ENCODE measurements at places on chromosomes 5 and 9.
A peak's percentile ranks its signal among the peaks of the same experiment; 100 is the strongest.

GRCh38 chr9:135726138-135726853 is 24.3 kb downstream of the KCNT1 start:
- no peak for DNase-seq

- DNase-seq, result no peak
These were observed 22.3 kb upstream of the TLR4 start for GRCh38 chr9:117681888-117682287.

DNA sequence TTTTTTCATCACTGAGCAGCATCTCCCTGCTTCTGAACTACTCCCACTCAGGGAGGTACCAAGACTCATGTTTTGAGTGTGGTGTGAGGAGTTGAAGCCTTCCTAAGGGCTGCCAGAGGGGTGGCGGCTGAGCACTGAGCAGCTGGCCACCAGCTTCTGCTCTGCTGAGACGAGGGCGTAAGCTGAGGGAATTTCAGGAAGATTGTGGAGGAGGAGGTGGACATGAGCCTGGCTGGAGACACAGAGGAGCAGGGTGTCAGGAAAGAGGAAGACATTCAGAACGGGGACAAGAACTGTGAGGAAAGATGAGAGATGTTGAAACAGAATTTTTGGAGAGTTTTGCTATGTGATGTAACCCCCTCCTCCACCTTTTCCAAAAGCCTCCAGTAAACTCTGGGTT is 7.8 kb downstream of the LCP2 start:
- DNase-seq, result no peak

- no peak for DNase-seq
These were observed 341.8 kb downstream of the PIK3R1 start for GRCh38 chr5:68557162-68557936.

DNA sequence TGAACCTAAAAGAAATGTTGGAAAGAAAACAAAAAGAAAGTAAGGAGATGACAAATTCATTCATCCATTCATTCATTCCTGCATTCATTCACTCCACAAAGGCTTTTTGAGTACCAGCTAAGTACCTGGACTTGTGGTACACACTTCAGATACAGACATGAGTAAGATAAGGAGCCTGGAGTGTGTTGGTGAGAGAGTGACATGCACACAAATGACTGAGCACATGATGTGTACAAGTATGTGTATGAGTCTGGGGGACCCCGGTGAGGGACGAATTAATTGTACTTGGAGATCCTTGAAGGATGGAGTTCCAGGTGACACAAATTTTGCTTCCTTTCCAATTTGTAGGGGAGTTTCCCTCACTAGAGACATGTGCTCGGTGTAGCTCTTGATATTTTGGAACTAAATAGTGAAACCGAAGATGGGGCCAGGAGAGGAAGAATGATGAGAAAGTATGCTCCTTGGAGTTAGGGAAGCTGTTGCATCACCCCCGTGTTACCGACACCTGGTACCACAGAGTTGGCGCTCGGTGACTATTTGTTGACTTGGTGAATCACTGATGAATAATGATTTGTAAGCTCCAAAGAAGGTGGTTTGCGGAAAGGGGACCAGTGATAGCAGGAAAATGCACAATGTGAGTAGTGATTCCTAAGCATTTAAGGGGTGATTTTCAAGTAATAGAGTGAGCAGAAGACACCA is 509.8 kb downstream of the CCDC171 start:
- DNase-seq, result no peak

DNA sequence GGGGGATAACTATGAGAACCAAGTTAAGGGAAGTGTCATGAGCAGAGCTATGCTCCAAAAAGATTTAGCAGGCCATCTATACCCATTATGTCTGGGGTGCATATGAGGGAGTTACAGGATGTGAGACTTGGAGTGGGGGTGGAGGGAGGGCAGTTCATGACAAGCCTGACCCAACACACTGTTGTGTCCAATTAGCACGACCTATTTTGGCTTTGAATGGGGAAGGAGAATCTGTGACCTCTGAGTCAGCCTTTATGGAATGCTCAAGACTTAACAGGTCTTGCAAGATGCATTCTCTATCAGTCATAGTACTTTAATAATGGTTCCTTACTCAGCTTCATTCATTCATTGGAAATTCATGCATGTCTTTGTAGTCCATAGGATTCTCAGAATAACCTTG is 71.7 kb downstream of the GRIA1 start:
- peak; percentile 24 for DNase-seq

DNA sequence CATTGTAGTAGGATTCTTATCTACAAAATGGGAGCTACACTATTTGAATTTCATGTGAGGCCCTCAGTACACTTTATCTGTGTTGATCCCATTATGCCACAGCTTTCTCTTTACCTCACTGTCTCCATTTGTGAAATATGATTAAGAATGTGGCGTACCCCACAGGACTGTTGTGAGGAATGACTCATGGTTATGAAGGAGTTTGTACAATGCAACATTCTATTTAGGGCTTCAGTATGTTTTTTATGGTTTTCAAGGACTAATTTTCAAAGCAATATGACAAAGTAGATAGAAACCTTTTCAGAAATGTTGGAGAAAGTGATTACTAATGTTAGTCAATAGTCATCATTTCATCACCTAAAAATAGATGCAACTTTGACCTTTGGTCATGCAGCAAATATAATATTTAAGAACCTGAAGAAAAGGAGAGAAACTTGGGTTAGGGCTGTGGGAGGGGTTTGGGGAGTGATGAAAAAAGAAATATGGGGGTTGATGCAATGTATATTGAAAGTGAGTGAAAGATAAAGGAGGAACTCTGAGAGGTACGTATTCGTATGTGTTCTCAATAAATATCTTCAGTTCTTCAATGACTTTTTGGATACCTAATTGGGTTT is 53.7 kb upstream of the PIP5K1B start:
- no peak for DNase-seq

DNA sequence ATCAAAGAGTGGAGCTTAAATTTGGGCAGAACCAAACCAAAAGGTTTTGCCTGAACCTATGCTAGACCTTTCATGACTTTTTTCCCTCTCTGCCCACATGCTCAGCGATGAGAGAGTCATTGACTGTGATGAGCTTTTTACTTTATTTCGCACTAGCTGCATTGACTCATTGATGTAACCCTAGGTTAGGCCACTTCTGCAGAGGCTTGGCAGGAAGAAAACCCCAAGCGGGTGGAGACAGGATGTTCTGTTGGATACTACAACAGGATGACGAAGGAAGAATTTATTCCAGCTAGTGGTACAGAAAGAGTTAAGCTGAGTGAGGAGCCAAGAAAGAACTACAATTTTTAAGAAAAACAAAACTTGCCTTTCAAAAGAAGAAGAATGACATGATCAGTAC is 18.4 kb downstream of the AGXT2 start:
- DNase-seq, result no peak

DNA sequence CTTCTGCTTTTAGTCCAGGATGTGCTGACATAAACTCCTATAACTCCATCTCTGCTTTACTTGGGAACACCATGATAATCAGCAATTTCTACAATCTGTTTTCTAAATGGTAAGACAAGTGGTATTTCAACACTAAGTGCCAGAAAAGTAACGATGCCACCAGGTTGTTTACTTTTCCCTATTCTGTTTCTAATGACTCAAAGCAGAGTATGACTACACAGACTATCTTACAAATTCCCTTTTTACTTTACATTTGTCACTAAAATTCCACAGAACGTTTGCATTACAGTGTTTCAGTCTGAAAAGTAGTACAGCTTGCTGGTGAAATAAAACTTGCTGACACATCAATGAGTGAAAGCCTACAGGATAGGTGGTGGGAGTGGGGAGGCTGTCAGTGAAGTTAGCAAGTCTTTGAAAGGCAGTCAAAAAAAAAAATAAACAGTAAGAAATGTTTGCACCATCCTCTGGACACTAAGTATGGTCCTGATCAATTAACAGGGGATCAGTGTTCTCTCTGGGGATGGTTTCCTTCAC is 186.5 kb downstream of the LURAP1L start:
- DNase-seq, result no peak

- DNase-seq, result peak; percentile 51
These were observed 85.7 kb upstream of the ARRDC3 start for GRCh38 chr5:91468651-91469422.

GRCh38 chr5:164844348-164844747 is 1338.9 kb downstream of the MAT2B start:
- DNase-seq, result no peak

DNA sequence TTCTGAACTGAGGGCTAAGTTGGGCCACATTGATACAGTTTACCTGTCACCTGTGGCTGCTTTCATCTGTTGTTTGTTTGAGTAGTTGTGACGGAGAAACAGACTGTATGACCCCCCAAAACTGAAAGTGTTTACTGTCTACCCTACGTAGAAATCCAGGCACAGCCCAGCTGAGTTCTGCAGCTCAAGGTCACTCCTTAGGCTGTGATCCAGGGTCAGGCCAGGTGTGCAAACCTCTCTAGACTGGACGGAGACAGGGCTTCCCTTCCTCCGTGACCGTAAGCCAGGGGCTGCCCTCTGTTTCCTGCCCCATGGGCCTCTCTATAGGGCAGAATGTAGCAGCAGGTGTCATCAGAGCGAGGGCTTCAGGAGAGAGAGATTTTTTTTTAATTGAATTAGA is 207.9 kb upstream of the OTULINL start:
- no peak for DNase-seq

DNA sequence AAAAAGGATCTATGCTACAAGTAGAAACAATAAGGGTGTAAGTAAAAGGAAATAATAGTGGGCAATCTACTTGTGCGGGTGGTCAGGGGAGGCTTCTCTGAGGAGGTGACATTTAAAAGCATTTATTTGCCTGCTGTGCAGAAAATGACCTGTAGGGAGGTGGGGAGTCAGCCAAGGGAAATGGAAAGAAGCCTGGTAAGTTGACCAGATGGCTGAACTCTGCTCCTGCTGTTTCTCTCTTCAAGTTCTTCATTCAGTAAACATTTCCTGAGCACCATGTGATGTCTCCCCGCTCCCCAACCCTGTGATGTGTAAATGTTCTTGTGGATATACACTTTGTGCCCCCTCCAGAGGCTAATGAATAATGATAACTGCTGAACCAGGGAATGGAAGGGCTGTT is 9.9 kb upstream of the SPIN1 start:
- no peak for DNase-seq

- no peak for DNase-seq
These were observed 99.2 kb downstream of the PSAT1 start for GRCh38 chr9:78396087-78396486.

DNA sequence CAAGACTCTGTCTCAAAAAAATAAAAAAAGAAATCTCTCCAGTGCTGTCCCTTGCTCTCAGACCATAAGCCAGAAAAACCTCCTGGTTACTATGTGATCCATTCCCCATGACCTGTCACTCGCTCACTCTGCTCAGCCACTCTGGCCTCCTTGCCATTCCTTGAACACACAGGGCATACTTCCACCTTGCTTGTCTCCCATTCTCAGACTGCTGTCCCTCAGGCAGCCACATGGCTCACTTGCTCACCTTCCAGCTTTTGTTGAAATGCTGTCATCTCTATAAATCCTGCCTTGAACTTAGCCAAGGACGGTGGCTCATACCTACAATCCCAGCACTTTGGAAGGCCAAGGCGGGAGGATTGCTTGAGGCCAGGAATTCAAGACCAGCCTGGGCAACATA is 82.9 kb downstream of the UGCG start:
- DNase-seq, result no peak

DNA sequence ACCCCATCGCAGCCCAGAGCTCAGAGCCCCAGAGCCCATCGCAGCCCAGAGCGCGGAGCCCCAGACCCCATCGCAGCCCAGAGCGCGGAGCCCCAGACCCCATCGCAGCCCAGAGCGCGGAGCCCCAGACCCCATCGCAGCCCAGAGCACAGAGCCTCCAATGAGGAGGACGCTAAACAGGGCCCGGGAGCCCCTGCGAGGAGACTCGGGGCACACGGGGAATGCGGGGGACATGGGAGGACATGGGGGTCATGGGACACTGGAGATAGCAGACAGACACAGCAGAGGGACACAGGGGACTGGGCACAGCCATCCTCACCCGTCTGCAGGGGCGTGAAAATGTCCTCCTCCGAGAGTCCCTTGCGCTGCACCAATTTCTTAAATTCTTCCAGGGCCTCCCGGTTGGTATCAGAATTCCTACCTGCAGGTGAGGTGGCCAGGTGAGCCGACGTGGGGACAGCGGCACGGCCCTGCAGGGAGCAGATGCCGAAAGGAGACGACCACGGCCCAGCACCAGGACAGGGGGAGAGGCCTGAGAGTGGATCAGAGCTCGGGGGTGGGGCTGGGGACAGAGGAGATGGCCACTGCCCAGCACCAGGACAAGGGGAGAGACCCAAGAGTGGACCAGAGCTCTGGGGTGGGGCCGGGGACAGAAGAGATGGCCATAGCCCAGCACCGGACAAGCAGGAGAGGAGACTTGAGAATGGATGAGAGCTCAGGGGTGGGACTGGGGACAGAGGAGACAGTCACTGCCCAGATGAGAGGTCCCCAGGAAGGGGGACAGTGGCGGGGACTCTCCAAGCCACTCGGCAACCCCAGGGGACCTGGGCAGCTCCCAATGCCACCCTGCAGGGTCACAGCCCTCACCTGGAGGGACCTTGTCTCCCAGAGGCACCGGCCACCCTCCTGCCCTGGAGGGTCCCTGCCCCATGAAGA is 2.8 kb downstream of the OBP2B start:
- no peak for DNase-seq

- DNase-seq, result no peak
These were observed 189.4 kb downstream of the FANCC start for GRCh38 chr9:95128177-95128524.

GRCh38 chr5:41776435-41776834 is 93.8 kb downstream of the OXCT1 start:
- DNase-seq, result peak; percentile 56

DNA sequence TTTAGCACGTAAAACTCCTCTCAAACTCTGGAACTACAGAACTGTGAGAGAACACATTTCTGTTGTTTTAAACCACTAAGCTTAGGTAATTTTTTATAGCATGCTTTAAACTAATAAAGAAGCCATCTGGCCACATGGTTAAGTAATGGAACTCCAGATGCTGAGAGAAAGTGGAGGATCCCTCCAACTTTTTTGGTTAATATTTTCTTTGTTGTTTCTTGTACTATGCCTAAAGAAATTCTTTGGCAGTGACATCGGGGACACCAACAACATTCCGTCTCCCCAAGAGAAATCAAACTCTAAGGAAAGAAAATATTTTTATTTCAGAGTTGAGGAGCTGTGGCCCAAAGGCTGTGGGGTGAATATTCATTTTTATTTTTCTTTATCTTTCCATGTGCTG is 734.8 kb upstream of the CDH9 start:
- DNase-seq, result no peak

DNA sequence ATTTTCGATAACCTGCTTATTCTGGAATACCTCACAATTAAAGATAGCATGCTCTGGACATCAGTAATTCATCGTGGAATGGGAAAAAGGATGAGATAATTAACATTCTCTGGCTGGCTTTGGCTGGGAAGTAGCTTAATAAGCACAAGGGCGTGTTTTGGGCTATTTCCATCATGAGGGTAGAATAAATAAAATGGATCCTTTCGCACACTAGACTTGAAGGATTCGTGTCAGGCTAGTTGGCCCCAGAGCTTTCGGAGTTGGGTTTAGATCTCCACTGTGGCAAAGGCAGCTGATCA is 151.2 kb upstream of the ADRA1B start:
- DNase-seq, result no peak

DNA sequence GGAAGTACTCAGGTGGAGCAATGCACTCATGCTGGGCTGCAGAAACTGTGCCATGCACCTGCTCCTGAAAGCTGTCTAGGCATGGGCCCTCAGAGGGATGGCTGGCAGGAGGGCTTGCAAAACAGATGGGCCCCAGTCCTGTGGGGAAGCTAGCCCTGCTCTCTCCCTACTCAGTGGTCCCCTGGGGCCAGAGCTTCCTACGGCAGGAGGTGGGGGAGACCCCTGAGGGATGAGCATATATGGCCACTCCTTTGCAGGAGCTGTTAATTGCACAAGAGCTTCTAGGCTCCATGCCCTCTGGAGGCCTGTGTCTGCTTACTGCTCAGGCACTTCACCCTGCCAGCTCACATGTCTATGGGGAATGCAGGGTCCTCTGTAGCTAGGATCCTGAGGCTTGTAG is 545.3 kb upstream of the PTPRD start:
- no peak for DNase-seq
